Stimulated activated naive CD8-positive, alpha-beta T cell treated with anti-CD3 and anti-CD28 coated beads, Interleukin-15, Interleukin-2, amounts not matched to agents 100 U/mL and 50 U/mL, for 24 hours (primary cell): ENCODE measurements at places on chromosomes 2 and 18.

DNA sequence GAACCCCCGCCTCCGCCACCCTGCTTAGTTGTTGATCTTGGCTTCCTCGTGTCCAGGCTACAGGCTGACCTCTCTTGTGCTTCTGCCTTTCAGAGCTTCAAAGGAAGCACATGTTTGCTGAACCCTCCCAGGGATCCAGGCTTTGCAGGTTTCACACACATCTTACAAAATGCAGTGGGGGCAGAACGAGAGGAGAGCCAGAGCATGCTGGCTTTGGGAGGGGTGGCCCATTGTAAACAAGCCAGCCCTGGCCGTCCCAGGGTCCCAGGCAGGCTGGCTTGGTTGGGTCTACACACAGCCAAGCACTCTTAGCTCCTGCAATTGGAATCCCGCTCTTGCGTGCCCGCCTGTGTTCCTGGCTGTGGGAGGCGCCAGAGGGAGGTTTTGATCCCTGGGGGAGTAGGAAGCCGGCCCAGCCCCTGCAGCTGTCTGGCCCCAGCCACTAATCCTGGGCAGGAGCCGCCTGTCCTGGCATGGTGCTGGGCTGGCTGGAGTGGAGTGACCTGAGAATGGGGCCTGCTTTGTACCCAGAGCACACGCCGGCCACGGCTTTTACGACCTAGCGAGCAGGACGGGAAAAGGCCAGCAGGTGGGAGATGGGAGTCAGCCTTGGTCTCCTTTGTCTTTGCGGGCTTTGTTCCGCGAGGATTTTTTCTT lies 53.9 kb downstream of the SH3BP4 start:
- no peak for DNase-seq

DNA sequence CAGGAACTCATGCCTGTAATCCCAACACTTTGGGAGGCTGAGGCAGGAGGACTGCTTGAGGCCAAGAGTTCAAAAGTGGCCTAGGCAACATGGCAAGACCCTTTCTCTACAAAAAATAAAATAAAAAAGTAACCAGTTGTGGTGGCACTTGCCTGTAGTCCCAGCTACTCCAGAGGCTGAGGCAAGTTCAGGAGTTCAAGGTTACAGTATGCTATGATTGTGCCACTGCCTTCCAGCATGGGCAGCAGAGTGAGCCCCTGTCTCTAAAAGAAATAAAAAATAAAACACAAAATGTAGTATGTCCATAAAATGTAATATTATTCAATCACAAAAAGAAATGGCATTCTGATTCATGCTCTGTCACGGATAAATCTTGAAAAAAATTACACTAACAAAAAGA lies 11.9 kb downstream of the INO80C start:
- DNase-seq, result no peak

GRCh38 chr2:165804719-165805118 lies 10.7 kb upstream of the GALNT3 start:
- no peak for DNase-seq

GRCh38 chr2:8615576-8616281 lies 66.1 kb upstream of the ID2 start:
- no peak for DNase-seq

DNA sequence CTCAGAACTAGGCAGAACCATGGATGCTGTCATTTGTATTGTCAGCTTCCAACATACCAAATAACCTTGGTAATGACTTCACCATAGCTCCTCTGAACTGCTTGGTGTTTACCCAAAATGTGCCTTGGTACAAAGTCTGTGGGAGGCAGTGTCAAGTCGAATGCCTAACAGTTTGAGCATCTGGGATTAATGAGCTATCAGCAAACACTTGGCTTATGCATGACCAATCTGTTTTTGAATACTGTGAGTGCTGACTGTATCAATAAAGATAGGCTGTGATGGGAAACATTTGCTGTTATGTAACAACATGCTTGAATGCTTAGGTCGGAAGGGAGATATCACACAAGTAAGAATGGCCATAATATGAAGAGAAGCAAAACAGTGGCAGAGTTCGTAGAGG lies 455.4 kb downstream of the CMPK2 start:
- DNase-seq, result no peak

DNA sequence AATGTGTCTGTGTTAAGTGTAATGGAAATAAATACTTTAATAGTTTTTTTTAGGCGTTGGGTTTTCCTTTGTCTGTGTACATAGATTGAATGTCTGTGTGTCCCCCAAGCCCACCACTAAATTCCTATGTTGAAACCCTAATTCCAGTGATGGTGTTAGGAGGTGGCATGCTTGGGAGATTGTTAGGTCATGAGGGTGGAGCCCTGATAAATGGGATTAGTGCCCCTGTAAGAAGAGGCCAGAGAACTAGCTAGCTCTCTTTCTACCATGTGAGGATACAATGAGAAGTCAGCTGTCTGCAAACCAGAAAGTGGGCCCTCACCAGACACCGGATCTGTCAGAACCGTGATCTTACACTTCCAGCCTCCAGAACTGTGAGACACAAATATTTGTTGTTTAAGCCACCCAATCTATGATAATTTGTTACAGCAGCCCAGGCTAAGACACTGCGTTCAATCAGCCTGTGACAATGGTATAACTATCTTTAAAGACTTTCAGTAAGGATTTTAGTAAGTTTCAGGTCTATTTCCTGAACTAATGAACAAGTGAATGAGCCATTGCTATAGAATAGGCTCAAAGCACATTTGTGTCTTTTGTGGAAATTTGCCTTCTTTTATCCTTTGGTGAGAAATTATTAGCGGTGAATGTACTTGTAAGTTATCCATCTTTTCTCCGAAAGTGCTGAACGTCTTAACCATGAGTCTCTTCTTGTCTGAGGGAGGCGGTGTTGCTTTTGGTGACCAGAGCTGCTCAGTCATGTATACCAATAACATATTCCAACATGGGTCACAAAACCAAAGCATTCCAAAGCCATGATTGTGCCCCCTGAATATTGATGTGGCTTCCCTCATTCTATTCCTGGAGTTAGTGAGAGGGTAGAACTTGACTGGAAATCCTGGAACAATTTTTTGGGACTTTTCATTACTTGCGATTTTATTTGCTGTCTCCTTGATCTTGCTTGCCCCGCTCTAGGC lies 29.6 kb upstream of the IL1R1 start:
- DNase-seq, result no peak

- no peak for DNase-seq
Measured at GRCh38 chr2:95058466-95058988, 33.0 kb downstream of the MAL start.

GRCh38 chr2:31770741-31771140 lies 190.0 kb upstream of the SRD5A2 start:
- no peak for DNase-seq

GRCh38 chr2:215357660-215358059 lies 45.8 kb downstream of the ATIC start:
- no peak for DNase-seq

GRCh38 chr2:80830891-80831290 lies 526.3 kb upstream of the LRRTM1 start:
- DNase-seq, result no peak

DNA sequence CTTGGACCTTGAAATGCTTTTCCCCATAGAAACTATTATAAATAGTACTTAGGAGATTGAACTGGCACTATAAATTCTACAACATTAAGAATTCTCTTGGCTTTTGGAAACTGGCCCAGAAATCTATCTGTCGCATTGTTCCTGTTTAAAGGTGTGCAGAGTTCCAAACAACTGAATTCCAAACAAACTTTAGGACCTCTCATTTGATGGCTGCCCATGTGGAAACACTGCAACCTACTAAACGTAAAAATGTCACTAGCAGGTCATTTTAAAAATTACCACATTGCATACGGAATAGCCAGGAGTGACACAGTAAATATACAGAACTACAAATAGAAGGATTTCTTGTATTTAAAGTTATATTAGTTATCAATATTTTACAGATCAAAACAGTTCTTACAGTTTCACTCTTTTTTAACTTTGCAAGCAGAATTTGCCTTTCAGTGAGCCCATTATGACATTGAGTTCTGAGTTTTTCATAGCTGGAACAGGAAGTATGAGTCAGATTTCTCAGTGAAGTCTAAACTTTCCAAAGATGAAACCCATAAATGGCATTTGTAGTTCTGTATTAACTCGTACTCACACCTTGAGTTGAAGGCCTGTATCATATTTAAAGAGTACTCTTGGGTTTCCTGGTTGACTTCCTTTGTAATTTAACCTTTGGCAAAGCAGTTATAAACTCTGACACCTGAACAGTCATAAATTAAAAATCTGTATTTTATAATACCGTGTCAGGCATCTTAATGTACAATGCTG lies 142.3 kb upstream of the BOD1L2 start:
- DNase-seq, result no peak

DNA sequence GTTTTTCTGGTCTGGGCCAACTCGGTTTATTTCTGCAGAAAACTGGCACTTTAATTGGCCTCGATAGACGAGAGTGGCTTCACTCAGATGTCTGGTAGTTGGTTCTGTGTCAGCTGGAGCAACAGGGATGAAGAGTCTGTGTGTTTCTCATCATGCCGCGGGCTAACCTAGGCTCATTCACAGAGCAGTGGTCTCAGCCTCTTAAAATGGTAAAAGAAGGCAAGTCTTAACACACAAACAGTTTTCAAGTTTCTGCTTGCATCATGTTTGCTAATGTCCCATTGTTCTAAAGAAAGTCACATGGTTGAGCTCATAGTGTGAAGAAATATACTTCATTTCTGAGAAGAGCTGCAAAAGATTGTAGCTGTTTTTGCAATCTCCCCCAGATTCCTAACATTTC lies 37.5 kb upstream of the ANXA4 start:
- DNase-seq, result no peak

GRCh38 chr2:43609290-43609918 lies 13.6 kb upstream of the THADA start:
- DNase-seq, result peak; percentile 25

- DNase-seq, result no peak
Measured at GRCh38 chr18:10351219-10351818, 103.1 kb upstream of the APCDD1 start.
